Activated CD8-positive, alpha-beta memory T cell treated with anti-CD3 and anti-CD28 coated beads, Interleukin-2, amount 10 ng/mL, durations not matched to agents 7 days and 5 days (primary cell): ENCODE measurements at places on chromosomes 6 and 20.

DNA sequence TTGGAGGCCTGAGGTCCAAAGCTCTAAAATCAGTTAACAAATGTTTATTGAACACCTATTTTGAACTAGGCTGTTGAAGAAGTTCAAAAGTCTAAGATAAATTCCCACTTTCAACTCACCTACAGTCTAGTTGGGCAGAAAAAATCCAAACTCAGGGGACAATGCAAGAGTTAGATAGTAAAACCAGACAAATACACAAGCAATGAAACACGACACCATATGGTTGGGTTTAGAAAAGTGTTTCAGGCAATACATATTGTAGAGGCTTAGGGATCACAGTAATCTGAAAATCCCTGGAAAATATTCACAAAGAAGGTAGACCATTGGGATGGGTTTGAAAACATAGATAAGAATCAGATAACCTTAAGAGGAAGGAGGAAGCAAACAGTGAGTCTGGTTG, 1.3 kb upstream of the CARMIL1 start:
- peak overlapping the region; percentile 76 for H3K4me3 ChIP-seq
- no peak overlapping the region for H3K27ac ChIP-seq
- DNase-seq, result no peak
- H3K4me1 ChIP-seq, result peaks cover 20% of the 10 kb centered on the region
- H3K27me3 ChIP-seq, result peaks cover 20% of the 10 kb centered on the region

DNA sequence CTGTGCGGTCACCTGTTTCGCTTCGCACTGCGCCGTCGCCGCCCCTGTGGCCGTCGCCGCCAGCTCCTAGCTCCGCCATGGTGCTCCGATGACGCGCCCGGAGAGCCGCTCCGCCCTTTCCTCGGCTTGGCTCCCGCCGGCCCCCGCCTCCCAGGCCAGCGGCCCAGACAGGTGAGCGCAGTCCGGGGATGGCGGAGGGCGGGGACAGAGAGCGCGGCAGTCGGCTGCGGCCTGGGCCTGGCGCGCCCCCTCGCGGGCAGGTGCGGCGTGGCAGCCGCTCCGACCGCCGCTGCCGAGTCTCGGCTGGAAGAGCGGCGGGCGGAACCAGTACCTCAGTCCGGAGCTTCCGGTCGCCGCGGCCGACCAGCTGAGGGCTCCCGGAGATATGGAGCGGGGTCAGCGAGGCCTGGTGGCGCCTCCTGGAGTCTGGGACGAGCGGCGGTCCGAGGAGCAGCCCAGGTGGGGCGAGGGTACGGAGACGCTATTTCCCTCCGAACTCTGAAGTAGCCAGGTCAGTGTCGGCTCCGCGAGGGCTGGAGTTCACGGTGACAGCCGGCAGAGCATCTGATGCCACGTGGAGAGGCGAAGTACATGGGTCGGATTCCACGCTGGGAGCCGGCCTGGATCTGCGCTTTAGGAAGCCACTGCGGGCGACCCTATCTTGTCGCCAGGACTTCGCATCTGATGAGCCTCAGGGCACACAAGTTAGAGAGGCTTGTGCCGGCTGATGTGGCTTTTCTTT, at the start of gene MAP7:
MAP7 (minus strand) TSS at position 93 of the 742 bp plus-strand sequence; CDS start at position 79, 14 bp downstream.
- H3K27me3 ChIP-seq, result peaks cover 55% of the 10 kb centered on the region
- H3K36me3 ChIP-seq, result peaks cover 6% of the 10 kb centered on the region
- no peak within 1 kb of the TSS for H3K27ac ChIP-seq
- peak within 1 kb of the TSS; percentile 41 for H3K4me3 ChIP-seq
- peak; percentile 63 for DNase-seq

GRCh38 chr6:115594891-115595290, 465.8 kb downstream of the FRK start:
- H3K27me3 ChIP-seq, result no peaks in the 10 kb centered on the region
- no peaks in the 10 kb centered on the region for H3K4me1 ChIP-seq
- DNase-seq, result no peak
- no peaks in the 10 kb centered on the region for H3K36me3 ChIP-seq
- H3K4me3 ChIP-seq, result no peak overlapping the region
- H3K27ac ChIP-seq, result no peak overlapping the region

- no peak for DNase-seq
- peak overlapping the region; percentile 77 for H3K4me3 ChIP-seq
- H3K27me3 ChIP-seq, result peaks cover 18% of the 10 kb centered on the region
Observed at GRCh38 chr6:46014046-46014445, 1.6 kb downstream of the CLIC5 start.

- H3K27me3 ChIP-seq, result no peaks in the 10 kb centered on the region
- no peak for DNase-seq
- H3K27ac ChIP-seq, result no peak overlapping the region
- H3K4me1 ChIP-seq, result no peaks in the 10 kb centered on the region
- H3K36me3 ChIP-seq, result no peaks in the 10 kb centered on the region
- no peak overlapping the region for H3K4me3 ChIP-seq
Observed at GRCh38 chr6:68650142-68650541, 15.1 kb downstream of the ADGRB3 start.

DNA sequence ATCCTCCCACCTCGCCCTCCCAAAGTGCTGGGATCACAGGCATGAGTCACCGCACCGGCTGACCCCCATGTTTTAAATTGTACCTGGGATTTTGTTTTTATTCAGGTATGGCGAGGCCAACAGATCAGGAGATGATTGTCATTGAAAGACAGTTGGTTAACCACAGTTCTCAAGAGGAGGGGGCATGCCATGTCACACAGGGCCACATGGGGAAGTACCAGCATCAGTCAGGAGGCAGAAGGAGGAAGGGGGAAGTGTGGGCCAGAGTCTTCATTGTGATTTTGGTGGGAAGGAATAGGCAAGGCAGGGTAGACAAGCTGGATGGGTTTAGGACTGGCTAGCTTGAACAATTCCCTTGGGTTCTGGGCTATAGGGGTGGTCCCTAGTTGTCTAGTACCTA, 9.9 kb upstream of the MMP9 start:
- H3K4me3 ChIP-seq, result no peak overlapping the region
- peaks cover 40% of the 10 kb centered on the region for H3K4me1 ChIP-seq
- H3K27me3 ChIP-seq, result peaks cover 19% of the 10 kb centered on the region
- DNase-seq, result peak; percentile 50
- no peak overlapping the region for H3K27ac ChIP-seq

DNA sequence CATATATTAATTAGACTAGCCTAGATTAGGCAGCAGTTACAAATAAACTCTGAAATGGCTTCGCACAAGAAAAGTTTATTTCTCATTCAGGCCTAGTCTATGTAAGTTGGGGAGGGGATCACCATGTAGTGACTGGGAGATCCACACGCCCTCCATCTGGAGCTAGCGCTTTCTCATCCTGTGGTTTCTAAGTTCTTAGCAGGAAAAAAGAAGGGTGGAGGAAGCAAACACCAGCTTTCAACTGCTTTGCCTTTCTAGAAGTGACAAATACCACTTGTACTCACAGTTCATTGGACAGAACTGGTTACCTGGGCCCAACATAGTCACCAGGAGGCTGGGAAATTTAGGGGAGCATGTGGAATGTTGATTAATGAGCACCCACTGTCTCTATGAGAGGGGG, 46.6 kb downstream of the NDUFAF5 start:
- no peaks in the 10 kb centered on the region for H3K36me3 ChIP-seq
- peaks cover 20% of the 10 kb centered on the region for H3K27me3 ChIP-seq
- H3K4me1 ChIP-seq, result no peaks in the 10 kb centered on the region
- H3K4me3 ChIP-seq, result no peak overlapping the region

GRCh38 chr6:89999154-89999553, 104.9 kb downstream of the GJA10 start:
- no peaks in the 10 kb centered on the region for H3K27me3 ChIP-seq
- H3K27ac ChIP-seq, result no peak overlapping the region
- DNase-seq, result peak; percentile 64
- peaks cover 6% of the 10 kb centered on the region for H3K4me1 ChIP-seq
- no peak overlapping the region for H3K4me3 ChIP-seq

DNA sequence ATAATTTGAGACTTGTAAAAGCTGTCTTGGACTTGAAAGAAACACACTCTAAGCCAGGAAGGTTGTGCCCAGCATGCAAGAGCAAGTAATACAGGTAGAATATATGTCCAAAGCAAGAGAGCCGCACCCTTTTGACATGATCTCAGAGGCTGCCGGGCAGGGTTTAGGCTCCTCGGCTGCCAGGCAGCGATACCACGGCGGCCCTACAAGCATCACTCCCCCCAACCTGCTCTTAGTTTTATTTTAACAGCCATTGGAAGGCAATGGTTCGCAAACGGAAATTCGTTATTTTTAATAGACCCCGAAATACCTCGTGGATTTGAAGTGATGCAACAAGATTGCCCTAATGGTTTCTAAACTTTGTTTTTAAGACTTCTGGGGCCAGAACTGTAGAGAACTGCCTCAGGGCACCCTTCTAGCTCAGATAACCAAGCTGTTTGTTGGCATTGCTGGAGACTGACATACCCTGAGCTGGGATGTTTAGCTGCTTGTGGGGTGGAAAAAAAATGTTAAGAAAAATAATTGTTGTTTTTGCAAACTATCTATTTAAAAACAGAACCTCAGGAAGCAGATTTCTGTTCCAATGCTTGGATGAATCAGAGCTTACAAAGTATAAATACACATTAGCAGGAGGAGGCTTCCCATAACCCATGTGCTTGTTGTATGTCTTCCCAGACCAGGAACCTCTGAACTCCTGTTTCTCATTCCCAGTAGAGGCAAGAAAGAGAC, 39.0 kb downstream of the JAG1 start:
- H3K27me3 ChIP-seq, result no peaks in the 10 kb centered on the region
- no peaks in the 10 kb centered on the region for H3K36me3 ChIP-seq

GRCh38 chr20:63027922-63028389, 21.2 kb upstream of the BHLHE23 start:
- H3K27ac ChIP-seq, result no peak overlapping the region
- no peak for DNase-seq
- H3K36me3 ChIP-seq, result no peaks in the 10 kb centered on the region
- H3K27me3 ChIP-seq, result peaks cover 40% of the 10 kb centered on the region

- peaks cover 31% of the 10 kb centered on the region for H3K4me1 ChIP-seq
- no peak overlapping the region for H3K27ac ChIP-seq
- DNase-seq, result no peak
- H3K27me3 ChIP-seq, result no peaks in the 10 kb centered on the region
- no peak overlapping the region for H3K4me3 ChIP-seq
- no peaks in the 10 kb centered on the region for H3K36me3 ChIP-seq
Observed at GRCh38 chr6:34227761-34228421, 8.8 kb upstream of the HMGA1 start.

DNA sequence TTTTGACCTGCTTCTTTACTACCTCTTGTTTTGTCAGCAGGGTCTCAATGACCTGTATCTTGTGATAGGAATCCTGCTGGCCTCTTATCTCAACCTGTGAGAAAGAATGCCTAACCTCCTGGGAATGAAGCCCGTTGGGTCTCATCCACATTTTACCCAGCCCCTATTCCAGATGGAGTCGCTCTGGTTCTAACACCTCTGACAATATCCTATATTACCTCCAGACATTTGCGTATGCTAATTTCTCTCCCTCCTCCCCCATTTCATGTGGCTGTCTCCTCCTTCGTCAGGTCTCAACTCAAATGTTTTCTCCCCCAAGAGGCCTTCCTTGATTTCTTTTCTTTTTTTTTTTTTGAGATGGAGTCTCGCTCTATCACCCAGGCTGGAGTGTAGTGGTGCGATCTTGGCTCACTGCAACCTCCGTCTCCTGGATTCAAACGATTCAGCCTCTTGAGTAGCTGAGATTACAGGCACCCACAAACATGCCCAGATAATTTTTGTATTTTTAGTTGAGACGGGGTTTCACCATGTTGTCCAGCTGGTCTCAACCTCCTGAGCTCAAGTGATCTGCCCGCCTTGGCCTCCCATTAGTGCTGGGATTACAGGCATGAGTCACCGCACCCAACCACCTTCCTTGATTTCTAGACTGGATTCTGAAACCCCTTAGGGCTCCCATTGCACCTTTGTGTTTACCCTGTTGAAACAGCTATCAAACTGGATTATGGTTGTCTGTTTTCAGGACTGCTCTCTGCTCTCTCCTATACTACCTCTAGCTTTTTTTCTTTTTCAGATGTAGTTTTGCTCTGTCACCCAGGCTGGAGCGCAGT, 49.5 kb upstream of the B4GALT5 start:
- peaks cover 36% of the 10 kb centered on the region for H3K27me3 ChIP-seq
- H3K27ac ChIP-seq, result no peak overlapping the region
- no peaks in the 10 kb centered on the region for H3K36me3 ChIP-seq
- no peak overlapping the region for H3K4me3 ChIP-seq

DNA sequence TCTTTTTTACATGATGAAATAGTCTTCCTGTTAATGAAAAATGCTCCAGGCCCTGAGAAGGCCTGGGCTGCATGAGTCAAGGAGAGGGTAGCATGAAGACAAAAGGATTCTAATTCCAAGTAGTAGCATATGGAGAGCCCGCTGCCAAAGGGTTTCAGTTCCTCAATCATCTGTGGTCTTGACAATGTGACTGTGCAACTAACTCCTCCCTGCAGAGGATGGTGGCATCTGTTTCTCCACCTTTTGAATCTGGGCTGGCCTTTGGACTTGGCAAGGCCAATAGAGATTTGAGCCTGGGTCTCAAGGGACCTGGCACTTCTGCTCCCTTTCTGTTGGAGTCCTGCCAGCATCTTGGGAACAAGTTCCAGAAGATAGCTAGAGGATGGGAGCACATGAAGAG, 35.1 kb upstream of the ANKEF1 start:
- no peaks in the 10 kb centered on the region for H3K4me1 ChIP-seq
- no peaks in the 10 kb centered on the region for H3K36me3 ChIP-seq
- peaks cover 3% of the 10 kb centered on the region for H3K27me3 ChIP-seq
- no peak overlapping the region for H3K4me3 ChIP-seq

GRCh38 chr6:3631186-3631585, 120.3 kb downstream of the PXDC1 start:
- no peak overlapping the region for H3K4me3 ChIP-seq
- H3K27ac ChIP-seq, result no peak overlapping the region
- H3K36me3 ChIP-seq, result no peaks in the 10 kb centered on the region
- peaks cover 20% of the 10 kb centered on the region for H3K27me3 ChIP-seq
- no peaks in the 10 kb centered on the region for H3K4me1 ChIP-seq
- DNase-seq, result no peak

- no peak overlapping the region for H3K4me3 ChIP-seq
- H3K4me1 ChIP-seq, result peaks cover 4% of the 10 kb centered on the region
- H3K27ac ChIP-seq, result no peak overlapping the region
- H3K27me3 ChIP-seq, result peaks cover 3% of the 10 kb centered on the region
- DNase-seq, result no peak
- H3K36me3 ChIP-seq, result peaks cover 3% of the 10 kb centered on the region
Observed at GRCh38 chr6:14822679-14823078, 423.2 kb upstream of the JARID2 start.

GRCh38 chr6:26392932-26393636, 9.0 kb upstream of the BTN3A1 start:
- no peak overlapping the region for H3K4me3 ChIP-seq
- no peak for DNase-seq
- no peak overlapping the region for H3K27ac ChIP-seq
- peaks cover 25% of the 10 kb centered on the region for H3K36me3 ChIP-seq
- H3K4me1 ChIP-seq, result peaks cover 13% of the 10 kb centered on the region

GRCh38 chr6:11763460-11764249, 14.9 kb downstream of the ADTRP start:
- H3K4me3 ChIP-seq, result no peak overlapping the region
- H3K27ac ChIP-seq, result no peak overlapping the region
- H3K36me3 ChIP-seq, result no peaks in the 10 kb centered on the region

DNA sequence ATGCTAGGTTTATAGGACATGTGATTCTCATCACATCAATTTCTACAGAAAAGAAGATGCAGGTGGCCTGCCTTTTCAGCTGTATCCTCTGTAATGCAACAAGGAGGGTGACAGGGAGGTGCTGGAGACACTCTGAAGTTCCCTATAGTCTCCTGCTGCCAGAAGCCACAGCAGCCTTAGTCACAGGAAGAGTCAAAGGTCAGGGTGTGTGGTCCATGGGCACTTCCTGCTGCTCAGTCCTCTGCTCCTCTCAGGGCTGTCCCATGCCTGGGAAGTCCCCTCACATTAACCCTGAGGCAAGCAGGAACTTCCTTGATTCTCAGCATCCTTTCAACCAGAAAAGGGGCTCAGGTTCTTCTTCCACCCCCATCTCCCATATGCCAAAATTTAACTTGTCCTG, 144.8 kb upstream of the FOXA2 start:
- H3K4me1 ChIP-seq, result no peaks in the 10 kb centered on the region
- DNase-seq, result no peak
- no peaks in the 10 kb centered on the region for H3K27me3 ChIP-seq
- no peak overlapping the region for H3K4me3 ChIP-seq
- no peak overlapping the region for H3K27ac ChIP-seq
- no peaks in the 10 kb centered on the region for H3K36me3 ChIP-seq
